ENCODE measurements at places on chromosomes 5 and 9.

- no peak for DNase-seq
These were observed 47.4 kb upstream of the SLC2A8 start for GRCh38 chr9:127349483-127350113.

DNA sequence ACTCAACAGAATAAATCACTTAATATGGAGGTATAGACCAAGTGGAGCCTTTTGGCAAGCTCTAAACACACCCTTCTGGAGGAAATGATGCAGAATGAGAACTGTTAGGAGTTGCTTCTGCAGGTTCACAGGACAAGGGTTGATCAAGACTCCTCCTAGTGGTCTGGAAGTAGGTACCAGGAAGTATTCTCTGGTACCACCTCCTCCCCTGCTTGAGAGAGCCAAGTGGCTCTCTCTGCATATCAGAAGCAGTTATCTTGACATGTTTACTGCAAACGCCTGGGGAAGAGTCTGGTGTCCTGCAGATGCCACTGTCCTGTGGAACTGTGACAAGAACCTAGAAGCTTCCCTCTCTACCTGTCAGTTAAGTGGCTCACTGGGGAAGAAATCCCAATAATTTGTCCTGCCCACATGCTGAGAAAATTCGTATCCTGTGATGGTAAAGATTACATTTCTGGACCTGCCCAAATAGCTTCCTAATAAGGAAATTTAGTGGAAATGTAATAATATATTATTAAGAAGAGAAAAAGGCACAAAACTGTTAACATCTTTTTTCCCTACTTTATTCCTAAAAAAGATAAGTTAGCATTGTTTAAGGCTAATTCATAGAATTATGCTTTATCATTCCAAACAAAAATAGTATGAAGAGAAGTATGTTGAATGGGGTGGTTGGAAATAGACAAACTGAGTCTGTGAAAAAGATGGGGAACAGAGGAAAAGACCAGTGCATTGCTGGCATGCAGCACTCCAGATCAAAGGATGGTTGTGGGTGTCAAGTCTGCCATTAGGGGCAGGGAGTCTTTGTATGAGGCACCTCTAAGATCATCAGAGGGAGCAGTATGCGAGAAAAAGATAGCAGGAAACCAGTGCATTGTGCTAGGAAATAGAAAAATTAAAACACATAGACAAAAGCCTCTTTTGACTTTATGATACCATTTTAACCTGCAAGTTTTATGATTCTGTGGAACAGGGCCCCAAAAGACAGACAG, 118.8 kb downstream of the CDC42SE2 start:
- DNase-seq, result no peak

GRCh38 chr9:125691869-125692268, 15.1 kb downstream of the MAPKAP1 start:
- no peak for DNase-seq

GRCh38 chr5:147390654-147391225, 119.1 kb downstream of the DPYSL3 start:
- DNase-seq, result no peak

DNA sequence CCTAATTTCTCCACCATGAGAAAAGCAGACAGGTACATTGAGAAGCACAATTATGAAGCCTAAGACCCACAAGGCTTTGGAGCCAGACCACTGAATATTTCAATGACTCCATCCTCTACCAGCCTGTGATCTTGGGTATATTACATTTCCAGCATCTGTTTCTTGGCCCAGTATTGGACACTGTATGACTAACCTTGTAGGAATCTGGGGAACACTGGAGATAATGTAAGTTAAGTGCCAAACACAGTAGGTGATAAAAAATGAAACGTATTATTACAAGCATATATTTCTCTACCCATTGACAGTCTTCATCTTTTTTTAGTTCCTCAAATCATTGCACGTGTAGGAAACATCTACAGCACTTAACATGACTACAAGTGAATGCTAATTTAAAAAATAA, 28.6 kb upstream of the FEM1C start:
- peak; percentile 84 for DNase-seq

GRCh38 chr5:137822158-137822764, 45.4 kb upstream of the MYOT start:
- peak; percentile 12 for DNase-seq

DNA sequence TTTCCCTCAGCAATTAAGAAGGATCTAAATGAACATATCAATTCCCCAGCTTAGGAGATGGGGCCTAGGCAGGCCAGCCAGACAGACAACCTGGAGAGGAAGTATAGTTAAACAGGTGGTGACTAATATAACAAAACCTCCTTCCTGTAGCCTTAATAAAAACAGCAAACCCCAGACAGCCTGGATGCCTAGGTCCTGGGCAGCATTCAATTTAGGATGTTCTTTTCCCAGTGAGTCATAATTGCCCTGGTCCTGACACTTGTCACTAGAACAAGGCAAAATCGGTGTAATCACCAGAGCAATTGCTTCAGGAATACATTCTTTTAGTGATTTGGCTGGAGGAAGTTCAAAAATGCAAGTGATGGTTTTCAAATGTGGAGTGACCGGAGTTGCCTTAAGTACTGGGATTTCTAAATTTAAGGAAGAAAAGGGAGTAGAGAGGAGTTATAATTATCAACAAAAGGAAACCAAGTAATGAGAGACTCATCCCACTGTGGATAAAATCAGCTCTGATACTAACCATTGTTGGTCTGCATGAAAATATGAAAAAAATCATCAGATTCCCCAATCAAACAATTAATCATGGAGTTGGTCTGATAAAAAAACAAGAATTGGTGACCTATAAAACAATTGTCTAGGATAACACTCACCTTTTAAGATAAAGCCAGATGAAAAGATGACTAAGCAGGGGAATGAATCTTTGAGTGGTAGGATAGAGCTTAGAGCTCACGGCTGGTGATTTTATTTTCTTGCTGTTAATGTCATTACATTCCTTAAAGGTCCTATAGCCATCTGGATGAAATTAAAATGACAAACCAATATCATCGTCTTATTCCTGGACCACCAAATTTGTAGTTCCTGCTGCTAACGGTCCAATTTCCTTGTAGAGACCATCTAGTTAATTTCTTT, 39.0 kb upstream of the TARS1 start:
- peak; percentile 11 for DNase-seq

GRCh38 chr5:72651779-72652178, 144.6 kb upstream of the ZNF366 start:
- DNase-seq, result no peak

DNA sequence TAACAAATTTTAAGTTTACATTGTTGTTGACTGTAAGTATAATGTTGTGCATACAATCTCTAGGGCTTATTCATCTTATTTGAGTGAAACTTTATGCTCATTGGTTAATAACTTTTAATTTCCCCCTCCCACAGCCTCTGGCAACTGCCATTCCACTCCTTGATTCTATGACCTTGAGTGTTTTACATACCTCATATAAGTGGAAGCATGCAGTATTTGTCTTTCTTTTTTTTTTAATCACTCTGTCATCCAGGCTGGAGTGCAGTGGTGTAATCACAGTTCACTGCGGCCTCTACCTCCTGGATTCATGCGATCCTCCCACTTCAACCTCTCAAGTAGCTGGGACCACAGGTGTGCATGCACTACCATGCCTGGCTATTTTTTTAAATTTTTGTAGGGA, 83.9 kb downstream of the KCTD16 start:
- no peak for DNase-seq

DNA sequence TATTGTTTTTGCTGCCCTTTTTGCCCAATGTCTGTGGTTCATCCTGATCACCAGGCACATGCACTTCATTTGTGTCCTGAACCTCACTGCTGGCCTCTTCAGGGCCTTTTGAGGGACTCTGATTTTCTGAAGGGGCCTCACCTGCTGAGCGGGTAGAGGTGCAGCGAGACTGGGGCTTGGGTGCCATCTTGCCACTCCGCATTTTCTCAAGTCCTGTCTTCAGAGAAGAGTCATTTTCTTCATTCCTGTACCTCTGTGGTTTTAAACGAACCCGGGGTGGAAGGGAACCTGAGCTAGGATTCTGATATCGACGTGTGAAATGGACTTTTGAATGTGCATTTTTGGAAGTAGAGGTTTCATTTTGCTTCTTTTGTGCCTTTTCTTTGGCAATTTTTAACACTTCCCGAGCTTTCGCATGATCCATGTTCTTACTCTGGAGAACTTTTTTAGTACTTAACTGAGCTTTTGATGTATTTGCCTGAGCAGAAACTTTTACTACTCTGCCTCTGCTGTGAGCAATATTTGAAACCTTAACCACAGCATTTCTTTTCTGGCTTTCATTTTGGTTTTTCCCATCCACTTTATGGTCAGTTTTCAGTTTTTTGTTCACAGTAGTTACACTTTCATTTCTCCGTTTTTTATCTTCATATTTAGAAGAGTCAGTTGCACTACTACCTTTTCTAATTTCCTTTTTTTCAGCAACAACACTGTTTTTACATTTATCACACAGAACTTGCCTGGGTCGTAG, 26.1 kb downstream of the PWWP2A start:
- DNase-seq, result no peak

GRCh38 chr5:141560151-141560550, 58.6 kb downstream of the DIAPH1 start:
- DNase-seq, result peak; percentile 19

- DNase-seq, result no peak
These were observed 206.8 kb downstream of the NR3C1 start for GRCh38 chr5:143196601-143197259.

GRCh38 chr5:111929261-111929660, 172.3 kb upstream of the NREP start:
- no peak for DNase-seq

GRCh38 chr5:30849931-30850710, 343.4 kb upstream of the CDH6 start:
- peak; percentile 98 for DNase-seq

DNA sequence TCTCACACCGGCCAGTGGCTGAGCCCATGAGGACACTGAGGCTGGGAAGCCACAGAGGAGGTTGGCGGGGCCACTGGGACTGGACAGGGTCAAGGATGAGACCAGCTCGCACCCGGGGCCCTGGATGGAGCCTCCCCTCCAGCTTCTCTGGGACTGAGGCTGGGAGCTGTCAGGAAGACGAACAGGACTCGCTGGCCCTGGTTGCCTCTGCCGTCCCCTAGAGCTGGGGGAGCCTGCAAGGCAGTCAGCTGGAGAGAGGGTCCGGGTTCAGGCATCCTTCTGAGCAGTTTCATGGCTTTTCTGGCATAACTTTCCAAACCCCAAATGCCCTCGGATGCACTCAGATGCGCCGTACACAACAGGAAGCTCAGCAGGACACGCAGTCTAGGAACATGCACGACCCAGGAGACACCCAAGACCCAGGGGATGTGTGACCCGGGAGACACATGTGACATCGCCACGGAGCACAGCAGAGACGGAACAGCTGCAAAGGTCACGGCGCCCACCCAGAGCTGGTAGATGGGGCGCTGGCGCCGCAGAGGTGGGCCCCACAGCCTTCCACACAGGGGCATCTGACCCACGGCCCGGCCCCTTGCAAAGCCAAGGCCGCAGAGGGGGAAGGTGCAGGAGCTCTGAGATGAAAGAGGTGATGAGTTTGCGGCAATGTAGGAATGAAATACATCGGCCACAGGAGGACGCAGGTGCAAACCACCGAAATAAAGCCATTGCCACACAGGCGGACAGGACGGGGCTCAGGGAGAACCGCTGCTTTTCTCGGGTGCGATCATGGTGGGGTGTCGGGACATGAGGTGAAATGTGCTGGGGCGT, 17.1 kb downstream of the TPPP start:
- no peak for DNase-seq

DNA sequence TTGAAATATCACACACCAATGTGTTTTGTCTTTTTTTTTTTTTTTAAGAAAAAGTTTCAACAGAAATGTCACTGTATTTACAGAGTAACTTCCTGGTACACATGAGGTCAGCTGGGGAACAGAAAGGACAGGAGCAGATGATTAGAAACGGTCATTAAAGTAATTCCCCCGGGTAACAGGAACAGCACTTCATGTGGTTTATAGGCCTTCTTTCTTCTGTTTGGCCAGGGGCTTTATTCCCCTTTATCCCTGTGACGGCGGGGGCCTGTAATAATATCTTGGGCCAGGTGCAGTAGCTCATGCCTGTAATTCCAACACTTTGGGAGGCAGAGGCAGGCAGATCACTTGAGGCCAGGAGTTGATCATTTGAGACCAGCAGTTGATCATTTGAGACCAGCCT, 30.5 kb upstream of the MSH3 start:
- no peak for DNase-seq

DNA sequence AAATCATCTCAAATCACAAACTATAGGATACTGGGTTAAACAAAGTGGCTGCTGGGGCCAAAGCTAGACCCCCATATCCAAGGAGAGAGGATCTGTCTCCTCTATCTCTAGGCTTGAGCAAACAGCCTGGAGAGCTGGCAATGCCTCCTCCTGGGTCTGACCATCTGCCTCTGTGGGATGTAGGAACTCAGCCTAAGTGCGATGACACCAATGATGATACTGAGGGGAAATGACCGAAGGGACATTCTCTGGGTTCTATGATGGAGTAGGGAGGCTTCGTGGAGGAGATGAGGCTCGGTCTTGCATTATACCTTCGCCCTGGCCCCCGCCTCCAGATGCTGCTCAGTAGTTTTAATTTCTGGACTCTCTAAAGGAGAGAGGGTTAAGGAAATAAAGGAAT, 9.3 kb upstream of the SPATA24 start:
- no peak for DNase-seq
